ENCODE measurements at places on chromosomes 1 and 21. TPM values are rescaled to one million over a fixed set of nuclear protein-coding genes. Genes with fewer than 3 reads are reported as not detected.
A peak's percentile ranks its signal among the peaks of the same experiment; 100 is the strongest.

ANGPTL1 gene
- total RNA-seq: 0.21 TPM

TSSK3 gene
- total RNA-seq: 2.2 TPM

PLPPR5 gene
- total RNA-seq: 0.11 TPM

GRCh38 chr1:3695326-3696217 lies 43.3 kb downstream of the TP73 start:
- no peaks in the 10 kb centered on the region for H3K36me3 ChIP-seq
- peak; percentile 70 for DNase-seq
- H3K4me1 ChIP-seq: peaks cover 14% of the 10 kb centered on the region
- H3K27ac ChIP-seq: no peak overlapping the region
- H3K4me3 ChIP-seq: no peak overlapping the region

DNA sequence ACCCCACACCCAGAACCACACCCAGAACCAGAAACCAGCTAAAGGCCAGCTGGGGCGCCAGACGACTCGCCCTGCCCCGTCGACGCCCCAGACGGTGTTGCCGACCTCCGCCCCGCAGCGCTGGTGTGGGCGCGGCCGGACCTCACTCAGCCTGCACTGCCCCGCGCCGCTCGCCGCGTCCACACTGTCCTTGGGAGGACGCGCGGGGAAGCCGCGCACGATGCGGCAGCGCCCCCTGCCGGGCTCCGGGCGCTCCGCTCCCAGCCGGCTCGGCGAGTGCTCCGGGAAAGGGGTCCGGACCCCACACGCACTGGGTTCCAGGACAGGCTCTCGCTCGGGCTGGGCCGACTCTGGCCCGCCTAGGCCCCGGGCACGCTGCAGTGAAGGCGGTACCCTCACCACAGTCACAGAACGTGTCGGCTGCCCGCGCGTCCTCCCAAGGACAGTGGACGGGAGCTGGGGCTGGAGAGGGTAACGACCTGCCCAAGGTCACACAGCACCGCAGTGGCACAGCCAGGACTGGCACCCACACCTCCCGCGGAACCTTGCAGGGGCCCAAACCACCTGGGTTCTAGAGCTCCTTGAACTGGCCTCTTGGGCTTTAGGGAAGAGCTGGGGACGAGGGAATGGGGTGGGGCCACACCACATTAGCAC lies 90.2 kb downstream of the DMRTA2 start:
- peak; percentile 69 for DNase-seq
- no peak overlapping the region for H3K4me3 ChIP-seq
- no peaks in the 10 kb centered on the region for H3K36me3 ChIP-seq
- H3K4me1 ChIP-seq: peaks cover 3% of the 10 kb centered on the region
- H3K27ac ChIP-seq: no peak overlapping the region

DNA sequence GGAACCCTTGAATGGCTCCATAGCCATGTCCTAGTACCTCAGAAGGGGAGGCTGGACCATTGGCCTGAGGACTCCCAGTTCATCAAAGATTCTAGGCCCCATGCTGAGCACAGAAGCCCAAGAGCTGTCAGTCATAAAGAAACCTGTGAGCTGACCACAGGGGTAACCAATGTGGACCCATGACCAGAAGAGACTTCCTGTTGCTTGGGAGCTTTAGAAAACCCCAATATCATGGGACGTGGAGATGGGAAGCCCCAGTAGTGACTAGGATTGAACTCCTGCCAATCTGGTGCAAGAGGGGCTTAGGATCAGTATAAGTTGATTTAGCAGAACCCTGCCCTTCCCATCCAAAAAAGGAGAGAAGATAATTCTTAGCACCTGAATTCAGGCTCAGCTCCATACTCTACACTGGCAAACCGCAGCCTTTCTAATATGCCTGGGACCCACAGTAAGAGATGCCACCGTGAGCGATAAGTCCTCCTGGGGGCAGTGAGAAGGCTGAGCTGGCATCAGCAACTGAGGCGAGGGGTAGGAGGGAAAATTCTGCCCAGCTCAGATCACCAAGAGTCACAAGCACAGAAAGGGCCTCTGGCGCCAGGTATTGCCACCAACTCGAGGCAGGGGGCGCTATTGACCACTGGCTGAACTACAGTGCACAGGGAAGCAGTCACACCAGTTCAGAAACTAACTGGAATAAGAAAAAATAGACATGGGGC lies 108.9 kb downstream of the CAPN8 start:
- peak; percentile 48 for DNase-seq
- H3K27ac ChIP-seq: no peak overlapping the region
- no peaks in the 10 kb centered on the region for H3K27me3 ChIP-seq
- no peaks in the 10 kb centered on the region for H3K4me1 ChIP-seq
- H3K4me3 ChIP-seq: no peak overlapping the region

- no peak overlapping the region for H3K27ac ChIP-seq
- H3K27me3 ChIP-seq: peaks cover 73% of the 10 kb centered on the region
- DNase-seq: no peak
- no peaks in the 10 kb centered on the region for H3K36me3 ChIP-seq
- no peaks in the 10 kb centered on the region for H3K4me1 ChIP-seq
- H3K4me3 ChIP-seq: no peak overlapping the region
These were observed 96.0 kb upstream of the TRABD2B start for GRCh38 chr1:48093147-48093546.
